ENCODE measurements at places on chromosomes 13 and 19. TPM values are rescaled to one million over a fixed set of nuclear protein-coding genes. Genes with fewer than 3 reads are reported as not detected.

DNA sequence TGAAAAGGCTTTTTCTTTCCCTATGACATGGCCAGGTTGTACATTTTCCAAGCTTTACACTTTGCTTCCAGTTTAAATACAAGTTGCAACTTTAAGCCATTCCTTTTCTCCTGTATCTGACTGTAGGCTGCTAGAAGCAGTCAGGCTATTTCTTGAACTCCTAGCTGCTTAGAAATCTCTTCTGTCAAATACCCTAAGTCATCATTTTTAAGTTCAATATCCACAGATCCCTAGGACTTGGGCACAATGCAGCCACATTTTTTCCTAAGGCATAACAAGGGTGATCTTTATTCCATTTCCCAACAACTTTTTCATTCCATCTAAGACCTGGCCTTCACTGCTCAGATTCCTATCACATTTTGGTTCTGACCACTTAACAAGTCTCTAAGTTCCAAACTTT, 142.7 kb upstream of the TUBA3C start:
- DNase-seq = no peak

- peak; percentile 77 for DNase-seq
These were observed 23.1 kb downstream of the LYL1 start for GRCh38 chr19:13079542-13079986.

- DNase-seq = no peak
These were observed 6.6 kb downstream of the PALM start for GRCh38 chr19:715347-715746.

C19orf81 gene
- polyA plus RNA-seq = 1.6 TPM

ZNF285 gene
- polyA plus RNA-seq = 7.7 TPM

GRCh38 chr19:44548736-44549135, 19.3 kb upstream of the CEACAM20 start:
- no peak for DNase-seq

DAND5 gene
- polyA plus RNA-seq = 0.23 TPM

MYO16 gene
- 14.8 TPM for polyA plus RNA-seq

DNA sequence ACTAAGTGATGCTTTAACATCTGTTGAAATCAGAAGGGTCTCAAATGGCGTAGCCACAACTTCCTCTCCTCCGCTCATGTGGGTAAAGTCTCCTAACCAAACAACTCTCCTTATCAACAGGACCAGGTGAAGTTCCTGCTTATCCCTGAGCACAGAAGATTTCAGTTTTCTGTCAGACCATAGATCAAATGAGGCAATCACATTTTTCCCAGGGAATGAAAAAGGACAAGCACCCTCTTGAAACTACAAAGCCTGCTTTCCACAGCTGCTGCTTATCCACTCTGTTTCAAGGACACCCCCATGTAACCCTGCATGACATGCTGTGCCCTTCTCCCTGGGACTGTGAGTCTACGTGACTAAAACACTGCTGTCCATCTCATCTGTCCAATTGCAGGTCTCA, 788.3 kb upstream of the SLITRK5 start:
- no peak for DNase-seq

DNA sequence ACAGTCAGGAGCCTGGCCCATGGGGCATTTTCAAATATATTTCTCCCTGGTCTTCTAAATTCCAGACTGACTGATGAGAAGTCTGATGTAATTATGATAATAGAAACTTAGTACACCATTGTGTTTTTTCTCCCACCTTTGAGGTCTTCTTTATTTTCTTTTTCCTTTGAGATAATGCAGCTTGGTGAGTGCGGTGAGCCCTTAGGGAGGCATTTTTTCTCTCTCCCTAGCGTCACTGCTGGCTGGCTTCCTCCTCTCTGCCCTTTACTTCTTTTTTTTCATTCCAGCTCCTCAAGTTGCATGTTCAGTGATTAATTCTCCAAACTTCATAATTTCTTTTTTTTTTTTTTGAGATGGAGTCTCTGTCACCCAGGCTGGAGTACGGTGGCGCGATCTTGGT, 12.8 kb upstream of the CDC42EP5 start:
- no peak for DNase-seq
